Stimulated activated CD4-positive, alpha-beta T cell treated with anti-CD3 and anti-CD28 coated beads, Interleukin-4, amount 100 ng/mL, for 1 hour (primary cell): ENCODE measurements at places on chromosomes 5 and 9.

DNA sequence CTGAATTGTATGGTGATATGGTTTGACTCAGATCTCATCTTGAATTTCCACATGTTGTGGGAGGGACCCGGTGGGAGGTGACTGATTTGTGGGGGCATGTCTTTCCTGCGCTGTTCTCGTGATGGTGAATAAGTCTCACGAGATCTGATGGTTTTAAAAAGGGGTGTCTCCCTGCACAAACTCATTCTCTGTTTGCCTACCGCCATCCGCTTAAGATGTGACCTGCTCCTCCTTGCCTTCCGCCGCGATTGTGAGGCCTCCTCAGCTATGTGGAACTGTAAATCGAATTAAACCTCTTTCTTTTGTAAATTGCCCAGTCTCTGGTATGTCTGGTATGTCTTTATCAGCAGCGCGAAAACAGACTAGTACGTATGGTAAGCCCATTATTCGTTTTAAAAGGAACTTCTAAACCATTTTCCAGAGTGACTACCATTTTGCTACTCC is 48.7 kb downstream of the SLC36A1 start:
- no peak for DNase-seq

GRCh38 chr5:164688437-164688836 is 1183.0 kb downstream of the MAT2B start:
- DNase-seq, result no peak

GRCh38 chr5:138528208-138528607 is 14.8 kb downstream of the ETF1 start:
- DNase-seq, result no peak

DNA sequence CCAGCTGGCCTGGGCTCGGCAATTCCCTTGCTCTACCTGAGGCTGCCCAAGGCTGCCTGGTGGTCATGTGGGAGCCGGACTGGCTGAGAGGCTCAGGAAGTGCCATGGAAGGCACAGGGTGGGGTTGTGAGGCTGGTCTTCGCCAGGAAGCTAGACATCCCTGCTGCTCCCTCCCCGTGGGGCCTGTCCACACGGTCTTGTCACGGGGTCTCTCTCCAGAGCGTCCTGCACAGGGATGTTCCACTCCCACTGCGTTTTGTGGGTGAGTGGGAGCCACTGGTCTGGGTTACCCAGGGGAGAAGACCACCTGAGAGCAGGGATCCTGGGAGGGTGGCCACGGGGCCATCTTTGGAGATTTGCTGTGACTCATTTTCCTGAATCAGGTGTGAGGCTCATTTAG is 11.6 kb downstream of the GADD45G start:
- no peak for DNase-seq

DNA sequence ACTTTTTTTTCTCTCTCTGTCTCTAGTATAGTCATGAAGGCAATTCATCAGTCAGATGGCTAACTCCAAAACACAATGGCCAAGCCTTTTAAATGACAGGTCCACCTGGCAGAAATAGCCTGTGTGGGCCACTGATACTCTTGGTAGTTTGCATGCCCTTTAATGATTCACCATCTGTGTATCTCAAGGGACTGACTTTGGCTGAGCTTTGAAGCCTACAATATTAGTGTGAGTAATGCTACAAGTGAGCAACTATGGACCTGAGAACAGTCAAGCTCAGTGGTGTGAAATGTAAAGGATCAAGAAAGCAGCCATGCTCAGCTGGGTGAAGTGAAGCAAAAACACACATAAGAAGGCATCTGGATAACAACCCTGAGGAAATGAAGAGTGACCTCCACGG is 506.9 kb downstream of the TLE1 start:
- DNase-seq, result no peak

- no peak for DNase-seq
These were observed 60.1 kb downstream of the FAM174A start for GRCh38 chr5:100595152-100595811.

DNA sequence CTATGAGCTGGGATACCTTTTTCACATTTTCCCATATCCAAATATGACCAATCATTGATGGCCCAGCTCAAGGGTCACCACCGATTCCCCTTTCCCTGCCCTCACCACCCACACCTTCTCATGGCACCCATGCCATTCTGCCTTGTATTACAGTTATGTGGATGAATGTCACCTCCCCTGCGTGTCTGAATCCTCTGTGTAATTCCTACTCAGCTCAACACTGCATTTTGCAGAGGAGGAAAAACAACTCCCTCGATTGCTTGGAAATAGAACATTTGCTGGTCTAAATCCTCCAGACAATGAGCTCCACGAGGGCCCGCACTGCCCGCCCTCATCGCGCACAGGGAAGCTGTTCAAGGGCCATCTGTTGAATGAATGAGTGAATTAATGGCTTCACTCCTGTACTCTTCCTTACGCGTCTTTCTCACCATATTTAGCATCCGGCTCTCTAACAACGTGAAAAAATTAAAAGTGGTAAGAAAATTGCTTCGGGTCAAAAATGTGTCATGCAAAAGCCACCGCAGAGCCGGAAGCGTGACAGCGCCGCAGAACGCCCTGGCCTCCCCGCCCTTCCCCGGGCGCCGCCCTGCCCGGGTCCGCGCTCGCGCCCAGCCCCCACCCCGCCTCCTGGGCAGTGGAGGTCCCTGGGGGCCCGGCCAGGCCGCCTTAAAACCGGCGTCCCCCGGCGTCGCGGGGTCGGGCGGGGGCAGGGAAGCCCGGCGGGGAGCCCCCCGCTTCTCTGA is 704 bp downstream of the SUSD1 start:
- peak; percentile 70 for DNase-seq

GRCh38 chr9:96217754-96218693 is 84.0 kb downstream of the HSD17B3 start:
- peak; percentile 82 for DNase-seq

DNA sequence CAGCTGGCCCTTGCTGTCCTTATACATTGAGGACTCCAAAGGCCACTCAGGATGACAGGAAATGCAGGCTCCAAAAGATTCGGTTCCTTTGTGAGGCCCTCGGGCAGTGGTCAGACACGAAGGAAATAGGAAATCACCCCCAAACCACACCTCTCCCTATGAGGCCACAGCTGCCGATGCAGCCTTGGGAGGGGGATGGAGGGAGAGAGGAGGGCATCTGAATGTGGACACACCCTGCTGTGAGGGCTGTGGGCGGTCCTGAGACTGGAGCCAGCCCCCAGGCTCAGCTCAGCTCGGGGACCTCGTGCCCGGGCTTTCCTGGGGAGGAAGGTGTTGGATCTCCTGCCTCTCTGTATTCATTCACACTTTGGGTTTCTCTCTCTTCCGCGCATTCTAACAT is 2.7 kb upstream of the CLPTM1L start:
- DNase-seq, result no peak

DNA sequence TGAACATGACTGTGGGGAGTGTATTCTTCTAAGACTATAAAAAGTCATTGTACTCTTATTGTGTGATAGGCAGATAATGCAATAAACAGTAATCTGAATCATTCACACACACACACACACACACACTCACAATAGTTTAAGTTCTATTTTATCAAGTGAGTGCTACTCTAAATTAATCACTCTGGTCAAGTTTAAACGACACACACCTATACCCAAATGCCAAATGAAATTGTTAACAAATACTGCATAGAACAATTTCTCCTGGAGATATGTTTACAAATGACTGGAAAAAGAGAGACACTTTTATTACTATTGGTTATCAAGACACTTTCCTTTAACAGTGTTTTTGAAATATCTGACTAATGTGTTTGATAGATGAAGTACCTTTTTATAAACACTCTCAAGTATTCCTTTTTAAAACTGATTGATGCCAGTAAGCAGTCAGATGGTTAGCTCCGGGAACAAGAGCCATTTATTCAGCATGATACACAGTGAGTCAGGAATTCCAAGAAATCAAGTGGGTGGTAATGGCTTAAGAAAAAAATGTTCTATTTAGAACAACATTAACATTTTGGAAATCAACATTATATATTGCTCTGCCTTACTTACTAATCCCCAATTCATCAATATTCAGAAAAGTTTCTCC is 521.6 kb upstream of the ST8SIA4 start:
- no peak for DNase-seq

DNA sequence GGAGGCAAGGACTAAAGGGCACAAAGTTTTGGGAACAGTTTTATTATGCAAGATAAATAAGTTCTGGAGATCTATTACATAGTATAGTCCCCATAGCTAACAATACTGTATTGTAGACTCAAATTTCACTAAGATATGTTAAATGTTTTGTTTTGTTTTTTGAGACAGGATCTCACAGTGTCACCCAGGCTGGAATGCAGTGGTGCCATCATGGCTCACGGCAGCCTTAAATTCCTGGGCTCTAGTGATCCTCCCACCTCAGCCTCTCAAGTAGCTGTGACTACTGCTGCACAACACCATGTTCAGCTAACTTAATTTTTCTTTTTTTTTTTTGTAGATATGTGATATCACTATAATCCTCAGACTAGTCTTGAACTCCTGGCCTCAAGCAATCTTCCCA is 109.6 kb downstream of the TRIM32 start:
- no peak for DNase-seq

DNA sequence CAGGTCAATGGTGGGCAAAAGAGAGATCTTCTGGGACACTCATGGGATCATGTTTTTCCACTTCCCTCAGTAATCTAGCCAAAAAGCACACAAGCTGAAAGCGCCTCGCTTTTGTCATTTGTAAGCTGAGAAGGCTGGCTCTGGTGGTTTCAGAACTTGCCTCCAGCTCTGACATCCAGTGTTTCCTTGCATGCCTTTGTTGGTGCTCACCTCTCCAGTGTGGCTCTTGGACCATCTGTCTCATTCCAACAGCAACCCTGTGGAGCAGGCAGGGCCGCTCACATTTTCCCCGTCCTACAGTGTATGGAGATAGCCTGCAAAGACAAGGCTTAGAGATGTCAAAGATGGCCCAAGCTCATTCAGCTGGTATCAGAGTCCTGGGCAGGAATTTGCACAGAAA is 160.8 kb upstream of the KLF4 start:
- DNase-seq, result no peak

- DNase-seq, result no peak
These were observed 84.0 kb downstream of the STK10 start for GRCh38 chr5:172104021-172104420.

- no peak for DNase-seq
These were observed 23.8 kb upstream of the AP3B1 start for GRCh38 chr5:78318337-78318736.

GRCh38 chr9:92749934-92750315 is 14.7 kb downstream of the BICD2 start:
- no peak for DNase-seq

DNA sequence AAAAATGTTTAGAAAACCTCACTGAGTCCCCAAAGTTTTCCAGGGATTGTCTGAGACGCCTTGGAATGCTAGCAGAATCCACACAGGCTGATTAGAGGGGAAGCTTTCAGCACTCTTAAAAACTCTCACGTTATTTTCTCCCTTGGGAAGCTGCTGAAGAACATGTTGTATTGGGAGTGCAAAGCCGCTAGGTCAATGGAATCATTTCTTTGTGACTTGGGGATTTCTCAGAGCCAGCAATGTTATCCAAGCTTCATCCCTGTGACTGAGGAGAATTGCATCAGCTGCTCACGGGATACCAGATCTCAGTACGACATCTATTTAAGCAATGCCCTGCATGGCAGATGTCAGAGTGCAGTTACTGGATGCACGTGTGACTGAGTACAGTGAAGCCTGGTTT is 426.4 kb upstream of the MPDZ start:
- DNase-seq, result no peak

DNA sequence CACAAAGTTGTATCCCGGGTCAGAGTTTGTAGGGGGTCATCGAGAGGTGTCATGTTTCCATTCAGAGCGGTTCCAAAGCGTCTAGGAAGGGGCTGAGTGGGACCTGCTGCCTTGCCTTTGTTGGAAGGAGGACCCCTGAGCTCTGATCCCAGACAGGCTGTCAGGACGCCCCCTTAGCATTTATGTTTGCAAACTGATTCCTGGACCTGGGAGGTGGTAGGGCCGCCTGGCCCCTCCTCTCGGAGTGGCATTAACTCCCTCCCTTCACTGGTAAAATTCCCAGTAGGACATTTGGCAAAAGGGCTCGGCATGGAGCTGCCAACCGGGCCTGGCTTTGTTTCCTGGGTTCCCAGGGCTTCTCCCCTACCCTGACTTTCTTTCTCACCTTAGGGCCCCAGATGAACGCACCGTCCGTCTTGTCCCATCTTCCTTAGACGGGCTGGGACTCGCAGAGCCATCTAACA is 2.5 kb downstream of the JADE2 start:
- DNase-seq, result no peak

- no peak for DNase-seq
These were observed 146.4 kb downstream of the PALM2AKAP2 start for GRCh38 chr9:109926421-109926869.
